ENCODE measurements at places on chromosomes 12 and 14. TPM values are rescaled to one million over a fixed set of nuclear protein-coding genes. Genes with fewer than 3 reads are reported as not detected.

The SOX5 gene
- total RNA-seq: 67.6 TPM

DNA sequence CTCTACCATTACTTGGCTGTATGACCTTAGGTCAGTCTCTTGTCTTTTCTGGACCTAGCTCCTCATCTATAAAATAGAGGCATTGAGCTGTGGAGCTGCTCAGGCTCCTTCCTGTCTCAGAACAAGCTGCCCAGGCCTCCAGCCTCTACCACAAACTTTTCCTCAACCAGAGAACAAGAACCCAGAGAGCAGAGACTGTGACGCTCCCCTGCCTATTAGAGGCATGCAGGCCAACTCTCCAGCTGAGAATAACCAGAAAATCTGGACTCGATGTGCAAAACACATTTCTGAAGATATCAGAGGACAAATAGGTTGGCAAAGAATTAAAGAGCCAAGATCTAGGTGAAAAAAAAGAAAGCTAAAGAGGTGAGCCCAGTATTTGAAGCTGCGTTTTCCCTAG is 17.8 kb upstream of the PNMA1 start:
- no peak for DNase-seq

DNA sequence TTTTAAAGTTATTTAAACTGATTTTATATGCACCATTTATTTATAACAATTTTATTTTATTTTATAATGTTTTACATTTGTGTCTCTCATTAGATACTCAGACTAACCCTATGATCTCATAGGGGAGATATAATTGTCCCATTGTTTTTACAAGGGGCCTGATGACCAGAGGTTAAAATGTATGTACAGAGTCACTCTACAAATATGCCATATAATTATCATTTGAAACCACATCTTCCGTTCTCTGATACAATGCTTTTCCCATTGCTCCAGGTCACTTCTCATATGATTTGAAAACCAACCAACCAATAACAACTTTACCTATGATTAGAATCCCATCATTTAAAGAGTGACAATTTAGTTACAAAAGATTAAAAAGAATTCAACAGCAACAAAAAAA is 137.8 kb downstream of the GPHN start:
- no peak for DNase-seq

The ERG28 gene
- 5.3 TPM for total RNA-seq

The ITGB7 gene
- total RNA-seq: 1.6 TPM

DNA sequence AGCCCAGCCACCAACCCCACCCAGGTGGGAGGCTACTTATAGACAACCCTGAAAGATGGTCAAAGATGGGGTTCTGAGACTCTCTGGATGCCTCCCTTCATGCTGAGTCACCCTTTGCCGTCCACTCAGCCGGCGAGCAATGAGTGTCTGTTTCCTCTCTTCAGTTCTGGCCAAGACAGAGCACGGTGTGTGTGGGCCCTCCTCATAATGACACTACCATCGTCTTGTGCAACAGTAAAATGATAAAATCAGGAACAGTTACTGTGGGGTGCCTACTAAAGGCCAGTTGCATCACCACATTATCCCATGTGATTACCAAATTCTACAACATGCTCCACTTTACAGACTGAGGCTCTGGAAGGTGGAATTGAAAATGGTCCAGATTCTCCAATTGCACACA is 7.0 kb upstream of the BDKRB1 start:
- no peak for DNase-seq

- no peak for DNase-seq
Measured at GRCh38 chr12:32692358-32692757, 13.3 kb downstream of the DNM1L start.

GRCh38 chr14:21068521-21069387 is 1.4 kb upstream of the ARHGEF40 start:
- no peak for DNase-seq

The SIX1 gene
- 1.0 TPM for total RNA-seq

- no peak for DNase-seq
Measured at GRCh38 chr14:29529418-29529817, 398.2 kb downstream of the PRKD1 start.

GRCh38 chr12:104566244-104566993 is 109.7 kb downstream of the CHST11 start:
- DNase-seq: no peak

DNA sequence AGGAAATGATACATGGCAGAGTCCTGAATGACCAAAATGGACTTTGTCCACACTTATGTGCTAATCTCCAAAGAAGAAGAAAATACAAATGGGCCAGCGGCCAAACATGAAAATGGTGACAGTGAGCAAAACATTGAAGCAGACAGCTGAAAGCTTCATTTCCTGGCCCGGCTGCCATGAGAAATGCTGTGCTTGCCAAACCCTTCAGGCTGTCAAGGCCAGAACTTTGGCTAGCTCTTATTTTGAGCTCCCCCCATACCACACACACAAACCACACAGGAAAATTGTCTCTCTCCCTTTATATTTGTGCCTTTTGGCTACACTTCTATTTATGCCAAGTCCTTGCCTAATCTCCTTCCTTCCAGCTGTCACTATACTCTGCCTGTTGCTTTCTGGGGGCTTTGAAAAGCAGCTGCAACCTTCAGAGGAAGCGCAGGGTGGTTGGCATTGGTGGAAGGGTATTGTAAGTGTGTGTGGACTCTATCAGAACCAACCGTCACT is 323.8 kb downstream of the RAD51B start:
- peak; percentile 25 for DNase-seq

DNA sequence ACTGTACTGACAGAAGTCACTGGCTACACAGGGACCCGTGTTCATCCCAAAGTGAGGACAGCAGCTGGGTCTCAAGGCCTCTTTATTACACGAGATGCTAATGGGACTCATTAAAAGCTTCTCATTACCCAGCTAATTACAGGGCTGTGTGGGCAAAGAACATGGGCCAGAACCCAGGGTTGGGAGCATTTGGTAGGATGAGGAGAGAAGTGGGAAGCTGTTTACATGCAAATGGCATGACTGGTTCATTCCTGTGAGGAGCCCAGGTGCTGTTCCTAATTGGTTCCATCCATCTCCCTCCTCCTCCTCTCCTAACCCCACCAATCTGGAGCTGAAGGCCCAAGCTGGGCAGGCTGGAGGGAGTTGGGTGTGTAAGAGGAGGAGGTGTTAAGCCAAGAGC is 8.9 kb upstream of the TAC3 start:
- no peak for DNase-seq

GRCh38 chr12:11540156-11540555 is 109.3 kb upstream of the ETV6 start:
- DNase-seq: no peak

DNA sequence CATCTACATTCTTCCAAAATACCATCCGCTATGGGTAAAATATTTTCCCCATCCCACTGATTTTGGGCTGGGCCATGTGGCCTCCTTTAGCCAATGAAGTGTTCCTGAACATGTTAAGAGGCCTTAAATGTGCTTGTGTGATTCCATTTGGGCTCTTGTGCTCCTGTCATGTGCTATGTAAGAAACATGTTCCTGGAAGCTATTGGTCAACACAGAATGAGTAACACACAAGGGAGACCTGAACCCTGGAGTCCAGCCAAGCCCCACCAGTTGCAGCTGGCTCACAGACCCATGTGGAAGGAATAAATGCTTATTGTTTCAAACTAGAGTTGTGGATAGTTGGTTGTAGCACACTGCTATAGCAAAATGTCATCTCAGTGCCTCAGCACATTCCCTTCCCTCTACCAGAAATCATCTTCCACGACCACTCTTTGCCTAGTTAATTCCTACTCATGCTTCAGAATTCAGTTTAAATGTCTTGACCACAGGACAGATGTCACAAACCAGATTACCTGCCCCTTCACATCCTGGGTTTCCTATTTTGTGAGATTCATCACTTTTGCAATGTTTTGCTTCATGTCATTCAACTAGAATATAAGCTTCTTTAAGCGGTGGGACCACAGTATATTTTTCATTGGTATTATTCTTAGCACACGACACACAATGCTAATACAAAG is 217.3 kb upstream of the EEA1 start:
- no peak for DNase-seq

GRCh38 chr12:87596636-87597035 is 432.6 kb downstream of the C12orf50 start:
- DNase-seq: no peak

GRCh38 chr12:38508246-38508645 is 191.7 kb downstream of the ALG10B start:
- DNase-seq: no peak

- no peak for DNase-seq
Measured at GRCh38 chr12:132572106-132572505, 38.3 kb downstream of the LRCOL1 start.

DNA sequence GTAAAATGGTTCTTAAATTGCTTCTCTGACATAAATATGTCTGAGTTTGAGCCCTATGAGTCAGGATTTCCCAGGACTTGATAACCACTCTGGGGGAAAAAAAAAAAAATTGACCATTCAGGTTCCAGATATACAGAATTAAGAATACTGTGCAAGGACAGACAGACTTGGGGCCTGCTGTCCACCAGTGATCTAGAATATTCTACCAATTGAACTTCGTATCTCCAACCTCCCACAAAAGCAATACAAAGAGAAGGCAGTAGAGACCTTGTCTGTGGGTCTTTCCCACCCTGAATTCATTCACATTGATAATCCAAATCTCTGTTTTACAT is 4.1 kb downstream of the SINHCAF start:
- DNase-seq: no peak

- no peak for DNase-seq
Measured at GRCh38 chr12:108840605-108841332, 16.6 kb downstream of the SSH1 start.

The PAH gene
- total RNA-seq: not detected

The OTUB2 gene
- 0.47 TPM for total RNA-seq

The AJUBA gene
- total RNA-seq: 9.2 TPM

DNA sequence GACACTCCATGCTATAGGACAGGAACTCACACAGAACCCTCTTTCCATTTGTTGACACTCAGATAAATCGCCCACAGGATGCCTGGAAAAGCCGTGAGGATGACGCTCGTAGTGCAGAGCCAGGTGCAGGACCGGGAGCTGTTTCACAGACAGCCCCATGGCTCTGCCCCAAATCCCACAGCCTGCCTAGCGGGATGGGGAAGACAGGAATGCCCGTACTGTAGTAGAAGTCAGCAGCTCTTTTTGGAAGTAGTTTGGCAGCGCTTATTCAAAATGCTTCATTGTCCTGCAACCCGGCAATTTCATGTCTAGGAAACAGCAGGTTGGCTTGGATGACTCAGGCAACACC is 41.6 kb downstream of the JAG2 start:
- no peak for DNase-seq

The DTX3 gene
- 11.0 TPM for total RNA-seq

GRCh38 chr14:75823334-75823733 is 158.5 kb downstream of the TGFB3 start:
- no peak for DNase-seq

DNA sequence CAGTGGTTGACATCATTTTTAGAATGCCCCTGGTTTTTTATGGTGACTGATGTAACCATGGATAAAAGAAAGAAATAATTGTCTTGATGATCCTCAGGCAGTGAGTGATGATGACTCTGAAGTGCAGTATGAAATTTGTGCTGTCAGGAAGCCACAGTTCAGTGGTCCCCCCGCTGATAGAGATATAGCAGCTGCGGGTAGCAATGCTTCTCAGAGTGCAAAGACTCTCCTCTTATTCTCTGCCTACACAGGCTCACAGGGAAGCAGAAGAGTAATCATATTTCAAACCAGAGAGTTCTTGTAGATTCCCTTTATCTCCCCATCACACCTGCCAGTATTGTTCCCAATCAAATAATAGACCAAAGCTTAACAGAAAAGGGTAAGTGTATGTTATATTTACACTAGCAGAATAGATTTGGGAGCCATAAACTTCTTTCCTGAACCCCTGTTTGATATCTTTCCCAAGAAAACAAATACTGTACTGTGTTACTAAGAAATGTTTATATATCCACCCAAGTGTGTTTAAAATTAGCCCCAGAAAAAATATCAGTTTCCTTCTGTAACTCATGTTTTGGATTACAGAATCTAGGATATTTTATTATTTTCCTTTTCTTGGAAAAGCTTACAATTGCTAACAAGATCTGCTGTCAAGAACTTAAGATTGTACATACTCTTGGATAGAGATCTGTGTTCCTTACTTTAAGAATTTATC is 1817.4 kb upstream of the FLRT2 start:
- no peak for DNase-seq

The KCNA5 gene
- total RNA-seq: not detected

GRCh38 chr12:57005980-57006808 is at the start of gene ZBTB39:
Gene ZBTB39 (minus strand): TSS chr12:57006546. CDS start chr12:57004917, 1,629 bp downstream.
- no peak for DNase-seq

DNA sequence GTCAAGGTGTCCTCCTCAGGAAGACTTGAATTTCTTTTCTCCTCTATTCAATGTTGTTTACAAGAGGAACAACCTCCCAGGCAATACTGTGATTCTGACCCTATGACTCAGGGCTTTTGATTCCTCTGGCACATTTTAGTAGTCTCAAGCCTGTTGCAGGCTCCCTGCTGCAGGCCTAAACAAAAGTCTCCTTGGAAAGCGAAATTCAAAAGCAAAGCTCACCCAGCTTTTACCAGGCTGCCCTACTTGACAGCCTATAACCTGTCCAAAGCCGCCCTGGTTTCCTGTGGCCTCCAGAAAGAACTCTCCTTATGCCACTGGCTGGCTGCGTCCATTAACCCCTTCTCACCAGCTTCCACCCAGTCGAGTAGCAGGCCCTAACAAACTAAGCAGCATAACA is 11.6 kb downstream of the FGD6 start:
- no peak for DNase-seq

The SDSL gene
- 4.2 TPM for total RNA-seq

The PDZRN4 gene
- total RNA-seq: 1.0 TPM

The TBX3 gene
- total RNA-seq: 44.8 TPM

The TRIAP1 gene
- total RNA-seq: 11.3 TPM

DNA sequence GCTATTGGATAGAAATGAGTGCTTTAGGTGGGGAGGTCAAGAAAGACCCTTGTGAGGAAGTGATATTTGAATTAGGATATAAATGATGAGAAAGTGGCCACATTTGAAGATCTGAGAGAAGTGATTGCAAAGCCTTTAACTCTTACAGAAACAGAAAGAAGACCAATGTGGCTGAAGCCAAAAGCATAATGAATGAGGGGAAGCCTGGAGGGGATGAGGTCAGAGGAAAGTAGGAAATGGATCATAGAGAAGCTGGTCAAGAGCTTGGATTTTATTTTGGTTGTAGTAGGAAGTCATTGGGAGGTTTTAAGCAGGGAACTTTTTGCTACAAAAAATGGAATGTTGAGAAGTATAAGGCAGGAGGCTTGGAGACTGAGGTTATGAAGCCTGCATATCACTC is 3.5 kb upstream of the GYS2 start:
- DNase-seq: no peak

The SOAT2 gene
- not detected for total RNA-seq

The MAP3K9 gene
- total RNA-seq: 1.7 TPM

The FAR2 gene
- 15.8 TPM for total RNA-seq

The SRGAP1 gene
- 11.3 TPM for total RNA-seq

- DNase-seq: no peak
Measured at GRCh38 chr14:103028772-103029171, 28.6 kb downstream of the CDC42BPB start.

The CPNE6 gene
- total RNA-seq: not detected

The NOVA1 gene
- total RNA-seq: 10.2 TPM

GRCh38 chr12:105850103-105850968 is 288.4 kb downstream of the NUAK1 start:
- DNase-seq: no peak

- DNase-seq: no peak
Measured at GRCh38 chr12:20390846-20391245, 22.5 kb downstream of the PDE3A start.

Measured in omental fat pad (tissue), 4 donors.